ENCODE measurements at places on chromosomes 2 and 18.

DNA sequence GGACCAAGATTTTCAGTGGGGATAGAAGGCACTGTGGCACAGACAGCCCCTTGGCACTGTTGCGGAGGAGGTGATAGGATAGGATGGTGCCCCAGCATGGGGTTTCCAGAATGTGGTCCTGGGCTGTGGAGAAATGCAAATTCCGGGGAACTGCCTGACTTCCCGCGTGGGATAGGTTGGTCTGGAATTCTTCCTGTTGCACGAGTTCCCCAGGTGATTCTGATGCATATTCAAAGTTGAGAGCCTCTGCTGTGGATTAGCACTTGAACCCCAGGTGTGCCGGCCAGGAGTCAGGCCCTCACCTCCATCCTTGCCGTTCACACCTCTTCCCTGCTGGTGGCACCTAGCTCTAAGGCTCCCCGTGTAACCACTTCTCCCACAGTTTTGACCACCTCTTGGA is 15.5 kb downstream of the NCK2 start:
- no peaks in the 10 kb centered on the region for H3K27me3 ChIP-seq
- DNase-seq: no peak
- no peaks in the 10 kb centered on the region for H3K36me3 ChIP-seq
- peaks cover 6% of the 10 kb centered on the region for H3K4me1 ChIP-seq
- no peak overlapping the region for H3K4me3 ChIP-seq

DNA sequence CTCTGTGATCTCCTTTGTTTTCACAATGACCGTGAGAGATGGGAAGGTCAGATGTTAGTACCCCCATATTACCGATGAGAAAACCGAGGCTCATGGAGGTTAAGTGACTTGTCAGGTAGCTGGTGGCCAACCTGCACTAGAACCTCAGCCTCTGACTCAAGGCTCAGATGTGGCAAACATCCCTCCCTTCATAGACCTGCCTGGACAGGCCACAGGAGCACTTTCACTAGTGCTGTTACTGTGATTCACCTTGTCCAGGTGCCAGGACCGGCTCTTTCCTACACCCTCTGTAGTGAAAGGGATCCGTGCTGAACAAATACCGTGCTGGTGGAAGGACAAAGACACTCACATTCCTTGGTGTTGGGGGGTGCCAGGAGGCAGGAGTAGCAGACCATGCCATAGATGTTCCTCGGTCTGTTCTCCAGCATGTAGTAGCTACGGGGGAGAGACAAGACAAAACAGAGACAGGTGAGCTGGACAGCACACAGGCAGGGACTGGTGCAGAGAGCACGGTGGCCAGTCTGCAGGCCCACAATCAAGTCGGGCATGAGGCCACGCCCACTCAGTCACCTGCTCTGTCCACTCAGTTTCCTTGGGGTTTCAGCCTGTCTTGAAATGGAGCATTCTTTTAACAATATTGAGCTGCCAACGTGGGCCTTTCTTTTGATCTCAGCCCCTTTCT is 65.9 kb downstream of the EDAR start:
- H3K36me3 ChIP-seq: no peaks in the 10 kb centered on the region
- no peak overlapping the region for H3K4me3 ChIP-seq
- no peaks in the 10 kb centered on the region for H3K4me1 ChIP-seq

GRCh38 chr18:3538456-3538855 is 88.5 kb downstream of the TGIF1 start:
- DNase-seq: no peak
- no peak overlapping the region for H3K4me3 ChIP-seq
- H3K27me3 ChIP-seq: peaks cover 6% of the 10 kb centered on the region
- no peaks in the 10 kb centered on the region for H3K36me3 ChIP-seq
- H3K4me1 ChIP-seq: no peaks in the 10 kb centered on the region

GRCh38 chr2:135802350-135802749 is 34.6 kb downstream of the LCT start:
- DNase-seq: no peak
- H3K4me3 ChIP-seq: no peak overlapping the region
- H3K27ac ChIP-seq: no peak overlapping the region
- peaks cover 2% of the 10 kb centered on the region for H3K27me3 ChIP-seq

GRCh38 chr2:213288913-213289700 is 4.8 kb downstream of the SPAG16 start:
- H3K27ac ChIP-seq: no peak overlapping the region
- DNase-seq: no peak
- H3K27me3 ChIP-seq: no peaks in the 10 kb centered on the region
- no peaks in the 10 kb centered on the region for H3K36me3 ChIP-seq
- H3K4me3 ChIP-seq: no peak overlapping the region
- H3K4me1 ChIP-seq: peaks cover 6% of the 10 kb centered on the region
